ENCODE measurements at places on chromosomes 2 and 18.

GRCh38 chr2:174510583-174511189, 23.9 kb upstream of the GPR155 start:
- DNase-seq, result peak; percentile 14

- DNase-seq, result no peak
These were observed 368.9 kb downstream of the PID1 start for GRCh38 chr2:228902176-228902575.

DNA sequence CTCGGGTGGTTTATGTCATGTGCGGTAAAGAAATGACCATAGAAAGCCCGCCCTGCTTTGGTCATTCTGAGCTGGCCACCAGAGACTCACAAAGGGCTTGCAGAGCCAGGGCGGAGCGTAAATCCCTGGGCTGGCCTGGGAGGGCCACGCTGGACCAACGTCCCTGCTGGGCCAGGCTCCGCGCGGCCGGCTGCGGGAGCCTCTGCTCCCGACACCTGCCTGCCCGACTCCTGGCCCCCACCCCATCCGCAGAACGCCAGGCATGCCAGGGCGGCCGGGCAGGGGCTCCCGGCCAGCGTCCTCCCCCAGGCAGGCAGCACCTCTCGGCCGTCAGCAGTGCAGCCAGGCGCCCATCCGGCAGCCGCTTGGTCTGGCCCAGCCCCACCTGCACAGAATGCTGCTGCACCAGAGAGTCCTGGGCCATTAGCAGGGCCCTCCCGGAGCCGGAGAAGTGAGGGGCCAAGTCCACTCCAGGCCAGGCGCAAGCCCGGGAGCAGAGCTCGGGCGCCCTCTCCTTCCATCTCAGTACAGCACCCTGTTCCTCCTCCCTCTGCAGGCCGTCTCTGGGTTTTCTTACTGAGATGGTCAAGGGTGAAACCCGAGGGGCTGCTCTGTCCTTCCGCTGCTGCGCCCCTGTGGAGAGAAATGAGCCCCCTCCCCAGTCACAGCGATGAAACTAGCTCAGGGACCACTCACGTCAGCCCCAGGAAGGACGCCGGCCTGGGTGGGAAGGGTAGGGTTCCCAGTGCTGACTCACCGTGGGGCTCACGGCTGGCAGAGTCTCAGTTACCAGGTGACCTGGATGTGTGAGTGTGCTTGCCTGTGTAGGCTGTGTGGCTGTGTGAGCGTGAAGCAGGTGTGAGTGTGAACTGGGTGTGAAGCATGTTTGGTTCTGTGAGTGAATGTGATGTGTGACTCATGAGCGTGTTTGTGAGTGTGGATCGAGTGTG, 83.3 kb downstream of the PTGR3 start:
- no peak for DNase-seq

GRCh38 chr2:222837643-222838056, 23.2 kb upstream of the ACSL3 start:
- no peak for DNase-seq

- no peak for DNase-seq
These were observed 403.6 kb upstream of the RAB6C start for GRCh38 chr2:129575880-129576279.

All from fibroblast of skin of back (primary cell).